SHP77 treated with DMSO at 0.1 percent for 48 hours (cell line): ENCODE measurements at places on chromosomes 2 and 18.

DNA sequence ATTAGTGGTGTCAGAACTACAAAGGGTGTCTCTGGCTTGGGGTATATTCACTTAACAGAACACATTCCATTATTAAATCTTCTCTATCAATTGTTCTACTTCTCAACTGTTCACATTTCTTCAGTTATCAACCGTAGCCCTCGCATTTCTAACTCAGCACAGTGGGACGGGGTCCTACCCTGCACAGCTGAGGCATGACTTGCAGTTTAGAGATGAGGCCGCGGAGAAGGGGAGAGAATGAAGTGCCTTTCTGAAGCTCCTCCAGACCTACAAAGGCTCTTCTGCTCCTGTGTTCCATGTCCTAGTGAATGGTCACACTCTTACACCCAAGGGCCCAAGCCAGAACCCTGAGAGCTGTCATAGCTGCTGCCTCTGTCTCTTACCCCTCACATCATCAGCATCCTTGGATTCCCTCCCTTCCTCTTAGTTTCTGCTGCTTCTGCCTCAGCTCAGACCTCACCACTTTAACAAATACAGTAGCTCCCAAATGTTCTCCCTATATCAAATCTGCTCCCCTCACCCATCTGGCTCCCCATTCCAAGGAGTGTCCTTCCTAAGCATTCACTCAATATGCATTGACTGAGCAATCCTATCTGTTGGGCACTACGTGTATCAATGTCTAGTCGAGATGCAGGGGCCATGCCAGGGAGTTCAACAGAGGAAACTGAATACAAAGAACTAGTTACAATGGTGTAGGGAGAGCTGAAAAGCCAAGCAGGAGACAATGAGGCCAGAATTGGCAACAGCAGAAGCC is 34.3 kb upstream of the MRPL19 start:
- no peak for DNase-seq

DNA sequence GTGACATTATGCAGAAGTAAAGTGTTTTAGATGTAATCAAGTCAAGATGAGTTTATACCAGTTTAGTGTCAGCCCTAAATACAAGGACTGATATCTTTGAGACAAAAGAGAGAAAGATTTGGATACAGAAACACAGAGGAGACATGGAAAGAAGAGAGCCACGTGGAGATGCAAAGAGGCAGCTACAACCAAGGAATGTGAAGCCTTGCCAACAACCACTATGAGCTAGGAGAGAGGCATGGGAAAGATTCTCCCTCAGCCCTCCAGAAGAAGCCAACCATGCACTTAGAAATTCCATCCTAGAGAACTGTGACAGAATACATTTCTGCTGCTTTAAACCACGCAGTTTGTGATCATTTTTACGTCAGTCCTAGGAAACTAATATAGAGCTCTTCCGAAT is 217.2 kb downstream of the DOK6 start:
- no peak for DNase-seq

GRCh38 chr2:219378163-219378851 is 9.4 kb downstream of the DNPEP start:
- DNase-seq = no peak

GRCh38 chr2:105390454-105390853 is 8.4 kb downstream of the FHL2 start:
- DNase-seq = no peak

DNA sequence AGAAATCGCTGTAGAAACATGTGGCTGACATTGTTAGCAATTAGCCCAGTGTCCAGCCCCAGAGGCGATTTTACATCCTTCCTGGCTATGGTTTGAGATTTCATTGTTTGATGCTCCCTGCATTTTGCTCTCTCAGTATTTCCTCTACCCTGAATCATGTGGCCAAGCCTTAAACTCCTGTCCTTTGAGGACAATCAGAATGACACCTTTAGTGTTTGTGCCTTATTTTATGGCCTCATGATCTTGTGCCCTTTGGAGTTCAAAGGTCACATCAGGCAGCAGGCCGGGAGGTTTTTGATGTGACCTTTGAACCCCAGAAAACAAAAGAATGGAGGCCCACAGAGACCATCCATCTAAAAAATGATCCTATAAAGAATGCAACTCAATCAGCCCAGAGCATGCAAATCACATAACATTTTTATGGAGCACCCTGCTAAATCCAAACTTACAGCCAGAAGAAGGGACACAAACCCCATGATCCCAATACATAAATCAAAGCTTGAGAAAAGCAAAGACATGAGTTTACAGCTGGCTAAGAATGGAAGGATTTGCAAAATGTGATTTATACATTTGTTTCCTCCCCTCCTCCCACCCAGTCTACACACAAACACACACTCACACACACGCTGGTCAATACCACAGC is 52.5 kb downstream of the FECH start:
- DNase-seq = no peak

DNA sequence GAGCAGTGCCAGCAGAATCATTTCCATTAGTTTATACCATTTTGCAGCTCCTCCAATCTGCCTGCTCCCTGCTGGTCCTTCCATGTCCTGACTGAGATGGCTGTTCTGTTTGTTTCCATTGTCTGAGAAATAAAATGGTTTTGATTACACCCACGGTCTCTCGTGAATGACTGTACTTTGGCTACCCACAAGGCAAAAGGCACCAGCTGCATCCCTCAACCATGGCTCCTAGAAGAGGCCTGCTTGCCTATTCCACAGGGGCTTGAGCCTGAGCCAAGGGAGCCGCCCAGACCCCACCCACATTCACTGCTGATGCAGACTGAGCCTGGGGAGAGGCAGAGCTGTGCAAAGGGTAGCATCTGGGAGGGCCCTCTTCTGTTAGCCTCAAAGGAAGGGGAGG is 31.2 kb downstream of the MARCHF4 start:
- DNase-seq = no peak

GRCh38 chr2:194223218-194223617 is 1433.8 kb upstream of the SLC39A10 start:
- DNase-seq = no peak

- DNase-seq = peak; percentile 11
These were observed 555.2 kb downstream of the CMPK2 start for GRCh38 chr2:6310256-6311215.

- DNase-seq = no peak
These were observed 48.3 kb upstream of the GULP1 start for GRCh38 chr2:188243381-188243780.

DNA sequence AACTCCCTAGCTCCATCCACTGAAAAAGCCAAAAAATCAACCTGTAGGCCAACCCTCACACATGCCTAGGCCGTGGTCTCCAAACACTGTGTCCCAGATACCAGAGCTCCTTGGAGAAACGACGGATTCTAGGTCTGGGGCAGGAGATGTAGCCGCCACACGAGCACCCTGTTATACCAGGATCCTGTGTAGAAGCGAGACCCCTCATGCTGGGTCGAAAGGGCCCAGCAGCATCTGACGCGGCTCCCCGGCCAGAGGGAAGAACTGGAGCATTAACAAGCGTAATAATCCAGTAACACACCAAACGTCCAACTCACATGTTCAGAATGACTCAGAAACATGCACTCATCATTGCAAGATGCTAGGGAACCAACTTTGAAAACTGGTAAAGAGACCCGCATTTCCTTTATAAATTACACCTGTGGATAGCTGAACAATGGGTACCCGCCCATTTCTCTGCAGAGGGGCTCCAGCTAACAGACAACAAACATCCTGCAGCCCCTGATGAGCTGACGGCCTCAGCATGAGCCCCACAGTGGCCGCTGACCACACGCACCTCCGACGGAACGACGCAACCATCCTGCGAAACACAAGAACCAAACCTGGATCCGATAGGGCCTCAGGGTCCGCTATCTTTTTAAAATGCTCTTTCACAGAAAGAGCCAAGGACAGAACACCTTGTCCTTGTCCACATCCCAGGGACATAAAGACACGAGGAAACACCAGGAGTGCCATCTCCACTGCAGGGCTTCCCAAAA is 14.2 kb downstream of the SLC66A2 start:
- no peak for DNase-seq

- DNase-seq = no peak
These were observed 123.8 kb downstream of the SPTBN1 start for GRCh38 chr2:54579682-54580620.

GRCh38 chr2:172972005-172972619 is 103.5 kb upstream of the MAP3K20 start:
- no peak for DNase-seq

- DNase-seq = no peak
These were observed 39.8 kb upstream of the AAK1 start for GRCh38 chr2:69683170-69683971.

GRCh38 chr2:216478151-216478550 is 20.5 kb upstream of the RPL37A start:
- DNase-seq = no peak
